B cell (primary cell): ENCODE measurements at places on chromosomes 12 and 14.
A peak's percentile ranks its signal among the peaks of the same experiment; 100 is the strongest.

DNA sequence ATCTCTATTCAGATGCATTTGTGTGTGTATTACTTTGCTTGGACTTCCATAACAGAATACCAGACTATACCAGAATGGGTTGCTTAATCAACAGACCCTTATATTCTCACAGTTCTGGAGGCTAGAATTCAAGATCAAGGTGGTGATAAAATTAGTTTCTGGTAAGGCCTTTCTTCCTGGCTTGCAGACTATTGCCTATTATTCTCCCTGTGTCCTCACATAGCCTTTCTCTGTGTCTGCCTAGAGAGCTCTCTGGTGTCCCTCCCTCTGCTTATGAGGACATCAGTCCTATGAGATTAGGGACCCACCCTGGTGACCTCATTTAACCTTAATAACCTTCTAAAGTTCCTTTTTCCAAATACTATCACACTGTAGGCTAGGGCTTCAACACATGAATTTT lies 106.0 kb downstream of the FAR2 start:
- H3K36me3 ChIP-seq = no peaks in the 10 kb centered on the region
- H3K27me3 ChIP-seq = no peaks in the 10 kb centered on the region
- DNase-seq = no peak
- no peak overlapping the region for H3K4me3 ChIP-seq

DNA sequence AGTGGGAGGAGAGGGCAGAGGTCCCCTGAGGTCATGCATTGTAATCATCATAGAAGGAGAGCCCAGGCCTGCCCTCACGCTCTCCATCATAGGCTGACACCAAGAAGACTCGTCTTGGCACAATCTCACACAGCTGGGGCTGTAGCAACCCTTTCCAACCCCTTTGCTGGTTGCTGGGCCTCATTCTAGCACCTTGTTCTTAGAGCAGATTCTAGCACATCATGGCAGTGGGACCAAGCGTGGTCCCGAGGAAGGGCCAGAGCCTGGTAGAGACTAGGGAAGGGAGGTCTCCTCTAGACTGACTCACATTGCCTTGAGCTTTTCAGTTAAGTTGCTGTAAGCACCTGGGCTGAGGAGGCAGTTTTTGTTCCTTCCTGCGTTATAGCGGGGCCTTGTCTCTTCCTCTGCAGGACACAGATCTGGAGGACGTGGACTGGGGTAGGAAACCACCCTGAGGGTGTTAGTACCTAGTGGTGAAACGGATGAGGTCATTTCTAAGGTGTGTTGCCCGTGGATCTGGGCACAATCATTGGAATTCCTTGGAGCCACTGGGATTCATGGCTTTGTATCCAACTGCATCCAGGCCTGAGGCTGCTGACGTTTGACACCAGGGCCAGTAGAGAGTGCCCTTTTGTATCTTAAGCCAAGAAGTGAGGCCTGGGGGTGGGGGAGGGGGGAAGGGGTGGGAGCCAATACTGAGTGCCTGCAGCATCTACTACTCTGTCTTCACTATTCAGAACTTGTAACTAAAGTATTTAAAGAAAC lies 19.9 kb downstream of the RPS6KL1 start:
- DNase-seq = no peak
- H3K4me3 ChIP-seq = no peak overlapping the region
- H3K27me3 ChIP-seq = no peaks in the 10 kb centered on the region
- peaks cover 17% of the 10 kb centered on the region for H3K4me1 ChIP-seq

DNA sequence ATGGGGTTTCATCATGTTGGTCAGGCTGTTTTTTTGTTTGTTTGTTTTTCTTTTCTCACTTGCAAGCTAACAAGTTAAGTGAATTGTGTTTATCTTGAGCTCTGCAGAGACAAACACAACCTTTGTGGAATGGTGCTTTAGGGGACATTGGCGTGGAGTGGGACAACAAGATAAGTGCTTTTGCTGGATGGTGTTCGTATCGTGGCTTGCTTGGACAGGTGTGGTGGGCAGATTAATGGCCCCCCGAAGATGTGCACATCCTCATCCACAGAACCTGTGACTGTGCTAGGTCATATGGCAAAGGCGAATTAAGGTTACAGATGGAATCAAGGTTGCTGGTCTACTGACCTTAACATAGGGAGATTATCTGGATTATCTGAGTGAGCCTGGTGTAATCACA lies 7.0 kb downstream of the MLXIP start:
- no peaks in the 10 kb centered on the region for H3K27me3 ChIP-seq
- peaks cover 18% of the 10 kb centered on the region for H3K36me3 ChIP-seq
- H3K27ac ChIP-seq = no peak overlapping the region
- no peak for DNase-seq
- no peak overlapping the region for H3K4me3 ChIP-seq

DNA sequence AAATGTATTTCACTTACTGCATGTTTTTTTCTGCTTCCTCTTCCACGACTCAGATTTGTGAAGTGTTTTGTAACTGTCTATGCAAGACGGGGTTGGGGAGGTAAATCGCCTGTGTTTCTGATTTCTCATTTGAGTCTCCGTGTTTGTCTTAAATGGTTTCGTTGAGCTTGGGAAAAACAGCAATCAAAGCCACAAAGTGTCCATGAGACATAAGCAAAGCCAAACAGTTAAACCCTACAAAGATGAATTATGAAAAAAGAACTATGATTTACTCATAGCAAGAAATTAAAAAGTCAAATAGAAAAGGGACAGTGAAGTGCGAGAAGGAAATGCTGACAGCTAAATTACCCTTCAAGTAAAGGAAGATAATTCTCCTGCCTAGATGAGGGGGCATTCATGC lies 164.3 kb upstream of the TMPO start:
- H3K27me3 ChIP-seq = no peaks in the 10 kb centered on the region
- H3K4me3 ChIP-seq = no peak overlapping the region
- no peak overlapping the region for H3K27ac ChIP-seq

- no peak overlapping the region for H3K27ac ChIP-seq
- no peaks in the 10 kb centered on the region for H3K27me3 ChIP-seq
- DNase-seq = no peak
- no peaks in the 10 kb centered on the region for H3K36me3 ChIP-seq
Measured at GRCh38 chr14:104602315-104602932, 2.1 kb downstream of the TMEM179 start.

- H3K4me1 ChIP-seq = no peaks in the 10 kb centered on the region
- H3K27me3 ChIP-seq = no peaks in the 10 kb centered on the region
- no peaks in the 10 kb centered on the region for H3K36me3 ChIP-seq
- peak; percentile 56 for DNase-seq
Measured at GRCh38 chr12:107131832-107132616, 38.7 kb upstream of the CRY1 start.

GRCh38 chr12:41333974-41334373 lies 145.9 kb downstream of the PDZRN4 start:
- H3K36me3 ChIP-seq = no peaks in the 10 kb centered on the region
- no peak for DNase-seq
- no peaks in the 10 kb centered on the region for H3K27me3 ChIP-seq
- no peak overlapping the region for H3K27ac ChIP-seq
- no peaks in the 10 kb centered on the region for H3K4me1 ChIP-seq

DNA sequence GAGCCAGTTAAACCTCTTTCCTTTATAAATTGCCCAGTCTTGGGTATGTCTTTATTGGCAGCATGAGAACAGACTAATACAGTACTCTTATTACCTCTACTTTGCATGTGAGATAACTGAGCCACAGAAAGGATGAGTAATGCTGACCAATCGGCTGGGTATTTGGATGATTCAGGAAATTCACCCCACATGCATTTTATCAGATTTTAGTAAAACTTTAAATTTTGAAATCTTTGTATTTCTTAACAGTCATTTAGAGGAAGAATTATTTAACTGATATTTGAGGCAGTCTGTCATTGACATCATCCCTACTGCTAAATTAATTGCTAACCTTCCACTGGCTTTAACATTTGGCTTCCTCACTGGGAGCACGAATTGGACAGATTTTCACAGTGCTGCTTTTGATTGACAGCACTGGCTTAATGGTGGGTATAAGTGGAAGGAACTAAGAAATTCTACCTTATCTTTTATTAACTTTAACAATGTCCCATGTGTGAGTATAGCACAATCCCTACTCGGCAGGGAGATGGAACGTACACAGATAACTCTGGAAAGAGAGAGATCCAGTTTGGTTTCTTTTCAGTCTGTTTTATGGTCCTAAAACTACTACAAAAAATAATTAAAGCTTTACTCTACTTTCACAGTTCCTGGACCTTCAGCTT lies 261.0 kb downstream of the DACT1 start:
- H3K4me1 ChIP-seq = no peaks in the 10 kb centered on the region
- no peak overlapping the region for H3K27ac ChIP-seq
- no peak for DNase-seq
- no peak overlapping the region for H3K4me3 ChIP-seq
- no peaks in the 10 kb centered on the region for H3K36me3 ChIP-seq

DNA sequence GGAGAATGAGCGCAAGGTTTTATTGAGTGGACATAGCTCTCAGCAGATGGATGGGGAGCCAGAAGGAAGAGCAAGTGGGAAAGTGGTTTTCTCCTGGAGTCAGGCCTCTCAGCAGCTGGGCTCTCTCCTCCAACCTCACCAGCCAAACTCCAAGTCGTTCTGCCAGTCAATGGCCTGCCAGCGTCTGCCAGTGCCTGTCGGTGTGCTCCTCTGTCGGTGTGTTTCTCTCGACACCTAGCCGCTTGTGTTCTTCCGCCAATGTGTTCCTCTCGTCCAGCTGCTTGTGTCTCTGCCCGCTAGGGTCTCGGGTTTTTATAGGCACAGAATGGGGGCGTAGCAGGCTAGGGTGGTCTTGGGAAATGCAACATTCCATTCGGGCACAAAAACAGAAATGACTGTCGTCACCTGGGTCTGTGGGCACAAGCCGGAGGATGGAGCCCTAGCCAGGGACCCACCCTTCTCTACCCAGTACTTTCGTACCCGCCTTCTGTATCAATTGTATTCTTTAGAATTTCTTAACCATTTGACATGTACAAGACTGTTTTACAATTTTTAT lies 1365.4 kb downstream of the FSCB start:
- no peak for DNase-seq
- no peak overlapping the region for H3K4me3 ChIP-seq
- no peaks in the 10 kb centered on the region for H3K4me1 ChIP-seq

GRCh38 chr12:51389302-51389999 lies 1.8 kb downstream of the GALNT6 start:
- peak; percentile 39 for DNase-seq
- no peak overlapping the region for H3K27ac ChIP-seq
- H3K36me3 ChIP-seq = peaks cover 3% of the 10 kb centered on the region

DNA sequence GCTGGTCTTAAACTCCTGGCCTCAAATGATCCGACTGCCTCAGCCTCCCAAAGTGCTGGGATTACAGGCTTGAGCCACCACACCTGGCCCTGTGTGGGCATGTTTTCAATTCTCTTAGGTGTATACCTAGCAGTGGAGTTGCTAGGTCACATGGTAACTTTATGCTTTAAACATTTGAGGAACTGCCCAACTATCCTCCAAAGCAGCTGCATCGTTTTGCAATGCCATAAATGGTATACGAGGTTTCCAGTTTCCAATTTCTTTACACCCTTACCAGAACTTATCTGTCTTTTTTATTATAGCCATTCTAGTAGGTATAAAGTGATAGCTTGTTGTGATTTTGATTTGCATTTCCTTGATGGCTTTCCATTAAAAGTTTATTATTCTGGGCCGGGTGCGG lies 25.1 kb downstream of the RBMS2 start:
- no peak overlapping the region for H3K27ac ChIP-seq
- no peak overlapping the region for H3K4me3 ChIP-seq
- no peaks in the 10 kb centered on the region for H3K4me1 ChIP-seq
- H3K36me3 ChIP-seq = no peaks in the 10 kb centered on the region
- DNase-seq = no peak

DNA sequence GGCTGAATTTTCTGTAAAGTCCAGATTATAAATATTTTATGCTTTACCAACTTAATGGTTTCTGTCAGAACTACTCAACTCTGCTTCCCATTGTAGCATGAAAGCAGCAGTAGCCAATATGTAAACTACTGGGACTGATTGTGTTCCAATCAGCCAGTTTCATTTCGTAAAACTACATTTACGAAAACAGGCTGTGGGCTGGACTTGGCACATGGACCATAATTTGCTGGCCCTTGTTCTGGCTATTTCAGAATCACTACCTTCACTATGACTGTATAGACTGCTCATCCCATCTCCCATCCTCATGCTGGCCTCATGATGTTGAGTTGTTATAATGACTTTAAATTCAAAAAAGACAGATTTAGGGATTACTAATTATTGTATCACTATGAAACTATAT lies 38.7 kb downstream of the FAR2 start:
- H3K27ac ChIP-seq = no peak overlapping the region
- no peaks in the 10 kb centered on the region for H3K4me1 ChIP-seq
- no peak overlapping the region for H3K4me3 ChIP-seq

DNA sequence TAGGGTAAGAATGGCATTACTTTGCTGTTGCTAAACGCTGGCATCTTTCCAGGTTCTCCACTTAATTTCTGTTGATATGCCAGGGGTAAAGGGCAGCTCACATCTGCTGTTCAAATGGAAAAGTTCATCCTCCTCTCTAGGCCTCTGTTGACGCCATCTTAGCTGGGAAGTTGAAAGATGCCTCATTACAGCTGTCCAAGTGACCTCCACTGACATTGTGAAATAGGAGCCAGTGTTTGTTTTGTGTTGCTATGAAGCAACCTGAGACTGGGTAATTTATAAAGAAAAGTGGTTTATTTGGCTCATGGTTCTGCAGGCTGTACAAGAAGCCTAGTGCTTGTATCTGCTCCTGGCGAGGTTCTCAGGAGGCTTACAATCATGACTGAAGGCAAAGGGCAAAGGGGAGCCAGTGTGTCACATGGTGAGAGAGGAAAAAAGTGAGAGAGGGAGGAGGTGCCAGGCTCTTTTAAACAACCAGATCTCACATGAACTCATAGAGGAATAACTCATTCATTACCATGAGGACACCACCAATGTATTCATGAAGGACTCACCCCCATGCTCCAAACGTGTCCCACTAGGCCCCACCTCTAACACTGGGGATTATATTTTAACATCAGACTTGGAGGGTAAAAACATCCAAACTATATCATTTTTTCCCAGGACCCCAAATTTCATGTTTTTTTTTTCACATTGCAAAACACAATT lies 3.2 kb upstream of the ADAM21 start:
- H3K27ac ChIP-seq = no peak overlapping the region
- no peak overlapping the region for H3K4me3 ChIP-seq
- no peaks in the 10 kb centered on the region for H3K4me1 ChIP-seq
- no peaks in the 10 kb centered on the region for H3K36me3 ChIP-seq
- H3K27me3 ChIP-seq = no peaks in the 10 kb centered on the region

DNA sequence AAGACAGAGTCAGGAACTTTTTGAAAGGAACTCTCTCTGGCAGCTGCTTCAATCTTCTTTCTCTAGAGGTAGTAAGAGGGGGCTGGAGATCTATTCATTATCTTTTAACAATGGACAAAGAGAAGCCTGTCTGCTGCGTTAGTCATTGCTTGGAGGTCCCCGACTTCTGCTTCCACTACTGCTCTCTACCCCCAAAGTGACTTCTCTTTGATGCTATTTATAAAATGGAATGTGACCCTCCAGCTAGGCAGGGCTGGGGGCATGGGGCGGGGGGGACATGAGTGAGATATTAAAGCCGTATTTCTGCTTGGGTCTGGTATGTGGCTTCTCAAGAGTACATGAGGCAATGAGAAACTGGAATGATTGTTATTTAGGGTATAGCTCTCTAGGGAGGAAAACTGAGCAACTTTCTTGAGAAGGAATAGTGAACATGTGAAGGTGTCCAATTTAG lies 41.4 kb upstream of the NUDT4 start:
- no peaks in the 10 kb centered on the region for H3K27me3 ChIP-seq
- H3K4me1 ChIP-seq = no peaks in the 10 kb centered on the region
- DNase-seq = no peak
- H3K36me3 ChIP-seq = no peaks in the 10 kb centered on the region
- H3K27ac ChIP-seq = no peak overlapping the region
